ENCODE measurements at places on chromosomes 5 and 9.

- no peak for DNase-seq
Observed at GRCh38 chr5:135704616-135705015, 125.8 kb upstream of the CXCL14 start.

GRCh38 chr5:51172903-51173626 is 210.2 kb upstream of the ISL1 start:
- no peak for DNase-seq

DNA sequence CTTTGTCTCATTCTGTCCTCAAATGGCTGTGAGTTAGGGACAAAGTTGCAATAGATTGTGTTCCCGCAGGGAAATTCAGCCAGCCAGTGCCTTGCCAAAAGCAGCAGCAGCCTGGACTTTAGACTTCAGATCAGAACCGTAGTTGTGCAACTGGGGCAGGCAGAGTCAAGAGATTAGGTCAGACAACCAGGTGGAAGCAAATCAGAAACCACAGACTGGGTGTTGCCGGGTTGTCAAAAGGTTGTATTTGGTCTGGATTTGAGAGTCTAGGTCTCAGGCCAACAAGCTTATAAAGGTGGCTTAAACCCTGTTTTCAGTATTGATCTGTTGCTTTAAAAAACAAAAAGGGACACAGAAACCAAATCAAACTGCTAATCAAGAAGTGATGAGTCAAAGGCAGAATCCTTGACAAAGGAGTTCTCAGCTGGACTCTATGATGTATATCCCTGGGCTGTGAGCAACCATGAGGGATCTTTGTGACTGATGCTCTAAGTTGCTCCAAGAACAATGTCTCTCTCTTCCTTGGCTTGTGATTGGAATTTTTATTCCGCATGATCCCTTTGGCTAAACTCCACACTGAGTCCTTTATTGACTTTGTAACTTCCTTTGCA is 20.9 kb downstream of the RFK start:
- no peak for DNase-seq

- DNase-seq, result no peak
Observed at GRCh38 chr5:76025069-76025468, 58.1 kb upstream of the SV2C start.

DNA sequence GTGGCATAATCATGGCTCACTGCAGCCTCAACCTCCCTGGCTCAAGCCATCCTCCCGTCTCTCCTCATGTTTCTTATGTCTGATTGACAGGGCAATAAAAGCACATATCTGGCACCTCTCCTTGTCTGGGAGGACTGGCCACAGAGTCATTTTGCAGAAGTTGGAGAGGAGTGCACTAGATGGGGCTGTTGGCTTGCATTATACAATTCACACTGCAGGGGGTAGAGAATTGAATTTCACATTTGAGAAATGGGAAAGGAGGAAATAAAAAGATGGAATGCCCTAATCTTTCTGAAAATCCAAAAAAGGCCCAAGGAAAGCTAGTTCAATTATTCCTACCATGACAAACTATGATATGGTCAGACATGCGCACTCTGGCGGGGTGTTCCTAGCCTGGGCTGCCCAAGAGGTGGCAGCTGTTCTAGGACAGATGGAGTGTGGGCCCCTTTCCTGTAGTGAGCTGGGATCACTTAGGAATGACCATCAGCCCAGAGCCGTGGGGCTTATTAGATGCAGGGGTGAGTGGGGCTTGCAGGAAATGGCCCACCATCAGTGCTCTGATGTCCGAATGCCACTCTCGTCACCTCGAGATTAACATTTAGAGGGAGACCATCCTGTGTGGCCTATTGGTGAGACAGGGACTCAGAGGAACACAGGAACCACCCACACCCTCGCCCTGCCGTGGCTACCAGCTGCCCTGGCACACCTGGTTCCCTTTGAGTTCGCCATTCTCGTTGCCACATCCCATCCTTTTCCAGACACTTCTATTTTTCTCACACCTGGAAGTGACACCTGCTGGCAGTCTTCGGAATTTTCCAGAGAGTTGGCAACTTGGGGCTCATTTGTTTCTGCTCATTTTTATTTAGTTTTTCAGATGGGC is 21.8 kb upstream of the ANKRD18A start:
- DNase-seq, result no peak

DNA sequence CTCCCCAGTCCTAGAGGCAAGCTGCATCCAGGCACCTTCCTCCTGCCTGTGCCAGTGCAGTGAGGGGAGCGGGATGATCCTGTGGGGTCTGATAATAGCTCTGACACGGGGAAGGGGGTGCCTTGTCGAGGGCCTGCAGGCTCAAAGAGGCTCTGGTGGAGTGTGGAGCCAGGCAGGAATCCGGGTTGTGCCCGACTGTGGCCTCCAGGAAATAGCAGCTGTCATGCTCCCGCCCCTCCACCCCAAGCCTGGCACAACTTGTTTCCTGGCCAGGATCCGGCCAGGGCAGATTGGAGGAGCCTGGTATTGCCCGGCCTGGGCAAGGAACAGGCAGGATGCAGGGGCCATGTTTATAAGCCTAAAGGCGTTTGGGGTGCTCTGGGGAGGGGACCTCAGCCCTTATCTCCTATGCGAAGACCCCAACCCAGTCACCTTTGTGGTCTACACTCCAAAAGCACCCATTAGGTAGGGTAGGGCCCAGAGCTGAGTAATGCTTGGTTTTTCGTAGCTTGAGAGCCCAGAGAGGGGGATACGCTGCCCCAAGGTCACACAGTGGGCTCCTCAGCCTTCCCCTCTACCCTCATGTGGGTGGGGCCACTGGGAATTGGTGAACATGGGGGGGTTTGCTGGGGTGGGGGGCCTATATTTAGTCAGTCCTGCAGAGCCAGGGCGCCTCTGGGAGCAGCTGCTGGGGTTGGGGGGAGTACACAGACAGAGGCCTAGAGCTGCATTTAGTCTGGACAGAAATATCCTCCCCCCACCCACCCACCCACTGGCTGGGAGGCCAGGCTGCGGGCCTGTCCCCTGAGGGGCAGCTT is 12.2 kb downstream of the CXXC5 start:
- DNase-seq, result no peak

DNA sequence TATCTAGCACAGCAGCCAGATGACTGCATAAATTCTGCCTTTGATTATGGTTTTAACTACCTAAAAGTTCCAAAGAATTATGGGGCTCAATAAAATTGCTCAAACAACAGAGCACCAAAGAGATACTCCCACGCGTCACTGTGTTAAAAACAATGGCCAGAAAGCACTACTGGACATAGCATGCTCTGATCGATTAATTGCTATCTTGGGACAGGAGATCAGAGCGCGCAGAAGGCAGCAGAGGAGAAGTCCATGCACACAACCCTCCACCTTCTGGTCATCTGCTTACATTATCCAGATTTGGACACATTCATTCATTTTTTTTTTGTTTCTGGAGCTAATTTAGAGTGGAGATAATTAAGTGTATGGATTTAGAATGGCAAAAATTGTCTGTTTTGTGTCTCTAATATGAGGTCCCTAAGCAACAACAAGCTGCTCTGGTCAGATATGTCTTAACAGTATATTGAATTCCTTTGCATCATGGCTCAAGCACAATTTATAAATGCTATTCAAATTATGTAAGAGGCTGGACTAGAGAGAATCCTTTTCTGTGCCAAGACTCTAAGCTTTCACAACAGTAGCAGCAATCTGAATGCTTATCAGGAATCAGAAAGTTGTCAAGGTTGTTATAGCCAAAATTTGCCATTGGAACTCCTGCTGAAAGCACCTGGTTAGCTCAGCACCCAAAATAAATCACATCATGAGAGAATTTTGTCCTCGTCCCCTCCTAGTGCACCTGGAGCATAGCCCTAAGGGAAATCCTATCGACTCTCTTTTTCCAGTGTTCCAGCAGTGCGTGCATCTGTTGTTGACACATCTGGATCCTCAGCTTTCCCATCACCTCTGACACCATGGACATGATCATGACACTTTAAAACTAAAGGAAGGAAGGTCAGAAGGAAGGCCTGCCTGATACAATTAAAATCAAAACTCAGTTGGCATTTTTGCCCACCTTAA is 98.6 kb upstream of the HMHB1 start:
- DNase-seq, result peak; percentile 56

DNA sequence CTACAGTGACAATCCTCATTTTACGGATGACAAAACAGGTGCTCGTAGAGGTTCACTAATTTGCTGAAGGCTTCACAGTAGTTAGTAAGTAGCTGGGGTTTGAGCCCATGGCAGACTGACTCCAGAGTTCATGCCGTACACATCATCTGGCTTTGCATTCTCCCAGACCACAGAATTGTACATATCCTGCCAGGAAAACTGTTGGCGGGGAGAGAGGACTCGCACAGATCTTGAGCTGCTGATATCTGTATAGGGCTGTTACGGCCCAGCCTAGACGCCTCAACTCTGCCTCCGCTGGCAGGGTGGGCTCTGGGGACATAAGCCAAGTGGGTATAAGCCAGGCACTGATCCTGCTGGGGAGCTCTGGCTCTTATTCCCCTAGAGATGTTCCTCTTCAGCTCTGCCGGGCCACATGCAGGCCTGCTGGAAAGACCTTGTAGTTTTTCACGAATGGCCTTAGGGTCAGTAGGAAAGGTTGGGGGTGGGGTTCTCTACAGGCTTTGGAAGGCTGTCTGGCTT is 16.3 kb downstream of the LARP1 start:
- DNase-seq, result peak; percentile 78

DNA sequence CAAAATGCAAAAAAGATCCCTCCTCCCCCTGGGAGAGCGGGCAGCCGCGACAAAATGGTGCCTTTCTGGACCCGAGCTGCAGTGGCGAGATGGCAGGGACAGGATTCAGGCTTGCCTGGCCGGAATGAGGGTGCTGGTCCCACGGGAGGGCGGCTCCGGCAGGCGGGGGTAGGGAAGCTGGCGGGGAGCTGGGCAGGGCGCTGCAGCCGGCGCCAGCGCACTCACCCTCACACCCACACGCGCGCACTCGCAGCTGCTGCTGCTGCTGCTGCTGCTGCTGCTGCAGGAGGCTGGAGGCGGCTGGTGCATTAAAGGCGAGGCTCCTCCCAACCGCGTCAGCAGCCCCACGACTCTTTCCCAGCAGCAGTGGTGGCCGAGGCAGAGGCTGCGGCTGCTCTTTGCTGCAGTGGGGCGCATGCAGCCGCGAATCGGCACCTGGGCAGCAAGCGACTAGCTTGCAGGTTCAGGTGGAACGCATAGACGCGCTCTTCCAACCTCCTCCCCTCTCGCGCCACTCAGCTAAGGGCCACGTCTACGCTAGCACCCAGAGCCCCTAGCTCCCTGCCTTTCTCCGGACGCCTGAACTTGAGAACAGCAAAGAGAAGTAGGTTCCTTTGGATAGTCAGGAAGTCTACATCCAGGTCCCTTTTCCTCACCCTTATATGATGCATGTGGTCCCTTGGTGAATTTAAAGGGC is at the start of gene PPP2R2B:
PPP2R2B (minus strand) TSS at position 282 of the 697 bp plus-strand sequence.
- peak; percentile 3 for DNase-seq

DNA sequence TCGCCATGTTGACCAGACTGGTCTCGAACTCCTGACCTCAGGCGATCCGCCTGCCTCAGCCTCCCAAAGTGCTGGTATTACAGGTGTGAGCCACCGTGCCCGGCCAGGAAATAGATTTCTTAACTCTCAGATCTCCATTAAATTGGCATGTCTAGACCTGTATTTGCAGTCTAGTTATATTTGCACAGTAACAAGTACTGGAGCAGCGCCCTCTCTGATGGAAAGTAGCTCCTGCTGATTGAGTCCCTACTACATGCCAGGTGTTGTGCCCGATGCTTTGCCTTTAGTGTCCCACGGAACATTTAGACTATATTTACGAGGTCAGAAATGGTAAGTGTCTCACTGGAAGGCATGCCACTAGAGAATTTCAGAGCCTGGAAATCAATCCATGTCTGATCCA is 15.8 kb upstream of the TMED9 start:
- DNase-seq, result no peak

DNA sequence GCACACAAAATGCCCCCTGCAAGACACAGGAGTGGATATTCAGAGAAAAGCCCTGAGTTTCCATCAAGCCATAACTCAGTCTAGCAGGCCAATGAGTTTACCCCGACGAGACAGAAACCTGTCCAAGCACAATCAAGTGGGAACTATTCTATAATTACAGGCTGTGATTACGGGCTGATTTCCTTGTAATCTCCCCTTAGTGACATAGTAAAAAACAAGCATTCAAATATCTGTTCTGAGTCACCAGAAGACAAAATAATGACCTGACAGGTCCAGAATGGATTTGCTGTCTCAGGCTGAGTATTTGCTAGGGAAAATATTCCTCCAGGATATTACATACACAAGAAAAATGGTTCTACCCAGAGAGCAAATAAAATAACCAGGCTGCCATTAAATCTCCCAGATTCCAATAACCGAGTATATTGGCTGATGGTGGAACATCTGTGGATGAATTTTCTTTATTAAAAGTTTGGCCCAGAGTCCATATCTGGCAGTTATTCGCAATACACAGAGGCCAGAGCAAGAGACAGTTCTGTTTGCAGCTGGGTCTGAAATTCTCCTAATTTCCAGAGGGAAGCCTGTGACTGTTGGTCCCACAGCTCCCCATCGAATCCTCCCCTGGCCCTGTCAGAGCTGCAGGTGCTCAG is 35.8 kb downstream of the OLFM1 start:
- DNase-seq, result no peak

DNA sequence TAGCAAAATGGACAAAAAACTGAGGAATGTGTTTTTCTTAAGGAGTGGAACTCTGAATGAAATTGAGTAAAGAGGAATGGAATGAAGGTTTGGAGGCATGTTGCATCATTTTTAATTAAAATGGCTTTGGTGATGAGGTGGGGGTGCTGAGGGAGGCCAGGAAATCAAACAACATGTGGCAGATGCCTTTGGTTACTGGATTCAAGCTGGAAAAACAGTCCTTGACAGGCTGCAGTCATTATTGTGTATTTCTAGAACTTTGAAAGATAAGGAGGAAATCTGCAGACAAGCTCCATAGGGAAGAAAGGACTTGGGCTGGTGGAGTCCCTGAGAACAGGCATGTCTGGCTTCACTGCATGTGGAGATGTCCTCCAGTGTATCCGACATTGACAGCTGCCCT is 203.5 kb upstream of the HAPLN1 start:
- peak; percentile 85 for DNase-seq

DNA sequence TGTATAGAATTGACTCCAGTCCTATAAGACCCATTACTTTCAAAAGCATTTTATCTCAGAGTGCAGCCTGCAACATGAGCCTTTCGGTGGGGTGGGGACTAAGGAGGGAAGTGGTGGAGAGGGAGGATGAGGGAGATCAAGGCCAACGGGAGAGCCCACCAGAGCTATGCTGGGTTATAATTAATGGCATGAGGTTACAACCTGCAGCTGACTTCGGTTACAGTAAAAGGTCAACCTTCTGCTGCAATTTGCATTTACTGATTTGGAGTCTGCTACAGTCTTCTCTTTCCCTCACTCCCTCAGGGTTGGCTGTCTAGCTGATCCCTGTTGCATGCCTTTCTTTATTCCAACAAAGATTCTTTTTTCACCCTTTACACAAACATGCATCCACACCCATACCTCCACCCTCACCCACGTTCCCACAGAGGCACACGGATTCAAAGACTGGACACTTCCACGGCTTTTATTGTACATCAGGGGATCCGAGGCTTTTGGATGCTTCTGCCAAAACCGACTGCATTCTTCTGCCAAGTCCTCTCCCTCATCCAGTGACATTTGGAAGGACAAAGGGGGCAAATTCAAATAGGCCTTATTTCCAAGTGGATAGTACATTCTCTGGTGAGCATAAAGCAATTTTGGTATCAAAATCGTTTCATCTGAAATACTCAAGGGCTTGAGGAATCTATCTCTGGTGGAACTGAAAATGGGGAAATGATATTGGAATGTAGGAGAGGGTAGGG is 381.2 kb downstream of the NFIB start:
- DNase-seq, result no peak

GRCh38 chr9:120336021-120336752 is 243.8 kb downstream of the CDK5RAP2 start:
- no peak for DNase-seq

- peak; percentile 75 for DNase-seq
Observed at GRCh38 chr9:752201-752600, 89.3 kb upstream of the DMRT1 start.

Data from fibroblast of skin of left biceps (primary cell).